ENCODE measurements at places on chromosomes 2 and 18.

- DNase-seq, result no peak
Observed at GRCh38 chr2:29977284-29977683, 55.9 kb upstream of the ALK start.

- no peak for DNase-seq
Observed at GRCh38 chr2:207698301-207698700, 13.1 kb upstream of the CCNYL1 start.

GRCh38 chr2:138707392-138708074, 72.7 kb downstream of the NXPH2 start:
- DNase-seq, result peak; percentile 57

DNA sequence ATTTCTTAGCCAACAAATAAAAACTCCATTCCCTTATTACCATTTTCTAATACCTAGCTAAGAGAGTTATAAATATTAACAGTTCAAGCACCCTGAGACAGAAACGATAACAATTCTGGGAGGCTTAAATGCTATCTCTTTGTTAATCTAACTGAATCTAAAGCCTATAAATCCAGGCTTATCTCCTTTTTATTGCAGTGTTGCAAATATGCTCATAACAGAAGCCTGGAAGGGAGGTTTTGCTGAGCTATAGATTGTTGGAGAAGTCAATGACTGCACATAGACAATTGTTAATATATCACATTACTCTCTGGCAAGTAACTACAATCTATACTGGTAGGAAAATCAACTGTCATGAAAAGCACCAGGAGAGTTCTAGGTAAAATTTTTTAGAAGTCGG, 30.2 kb downstream of the ATF2 start:
- DNase-seq, result no peak

GRCh38 chr2:198098386-198098785, 294.0 kb downstream of the PLCL1 start:
- no peak for DNase-seq

DNA sequence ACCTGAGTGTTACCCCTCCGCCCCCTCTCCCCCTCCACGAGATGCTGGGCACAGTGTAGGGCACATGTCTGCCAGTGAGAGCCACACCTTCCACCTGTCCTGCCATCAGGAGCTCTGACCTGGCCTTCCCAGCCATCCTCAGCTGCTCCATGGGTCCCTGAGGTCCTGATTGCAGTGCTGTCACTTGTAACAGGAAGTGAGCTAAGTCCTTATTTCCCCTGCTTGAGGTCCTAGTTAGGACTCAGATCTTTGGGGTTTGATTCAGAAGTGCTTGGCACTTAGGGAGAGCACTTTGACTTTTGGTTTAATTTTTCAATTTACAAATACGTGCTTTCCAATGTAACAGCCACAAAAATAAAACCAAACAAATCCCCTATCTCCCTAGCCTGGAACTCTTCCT, 125.5 kb downstream of the WDSUB1 start:
- DNase-seq, result no peak

GRCh38 chr18:72107647-72108383, 436.3 kb downstream of the CBLN2 start:
- no peak for DNase-seq

DNA sequence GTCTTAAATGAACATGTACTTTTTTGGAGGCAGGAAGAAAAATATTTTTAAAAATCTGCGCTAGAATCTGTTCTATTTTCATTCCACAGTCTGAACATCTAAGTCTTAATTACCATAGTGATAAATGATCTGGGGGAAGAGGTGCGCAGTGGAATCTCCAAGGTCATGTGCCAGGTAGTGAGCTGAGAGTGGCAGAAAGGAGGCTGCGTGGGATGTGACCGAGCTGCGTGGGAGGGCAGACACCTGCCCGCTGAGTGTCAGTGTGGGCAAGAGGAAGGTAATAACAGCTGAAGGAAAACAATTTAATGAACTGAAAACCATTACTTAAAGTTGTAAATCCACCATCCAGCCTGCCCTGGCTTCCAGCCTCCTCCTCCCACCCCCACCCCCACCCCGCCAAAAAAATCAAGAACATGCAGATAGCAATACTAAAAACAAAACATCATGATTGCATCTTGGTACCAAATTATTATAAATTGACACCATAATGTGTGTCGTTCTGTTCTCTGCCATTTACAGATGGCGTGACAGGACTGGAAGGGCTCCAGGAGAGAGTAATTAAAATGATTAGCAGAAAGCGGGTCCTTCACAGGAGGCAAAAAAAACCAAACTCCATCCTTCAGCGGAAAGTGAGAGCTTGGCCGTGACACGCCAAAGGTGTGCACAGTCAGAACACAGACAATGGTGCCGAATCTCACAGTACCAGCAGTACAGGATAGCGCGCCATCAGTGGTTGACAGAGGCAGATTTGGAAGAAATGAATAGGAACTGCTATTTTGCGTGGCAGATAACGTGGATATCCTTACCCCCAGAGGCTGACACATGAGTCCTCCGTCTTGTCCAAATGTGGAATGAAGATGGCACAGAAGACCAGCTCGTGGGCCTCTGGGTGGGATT, 11.4 kb upstream of the DTNB start:
- DNase-seq, result no peak

GRCh38 chr2:69225933-69226332, 161.1 kb downstream of the GFPT1 start:
- no peak for DNase-seq

DNA sequence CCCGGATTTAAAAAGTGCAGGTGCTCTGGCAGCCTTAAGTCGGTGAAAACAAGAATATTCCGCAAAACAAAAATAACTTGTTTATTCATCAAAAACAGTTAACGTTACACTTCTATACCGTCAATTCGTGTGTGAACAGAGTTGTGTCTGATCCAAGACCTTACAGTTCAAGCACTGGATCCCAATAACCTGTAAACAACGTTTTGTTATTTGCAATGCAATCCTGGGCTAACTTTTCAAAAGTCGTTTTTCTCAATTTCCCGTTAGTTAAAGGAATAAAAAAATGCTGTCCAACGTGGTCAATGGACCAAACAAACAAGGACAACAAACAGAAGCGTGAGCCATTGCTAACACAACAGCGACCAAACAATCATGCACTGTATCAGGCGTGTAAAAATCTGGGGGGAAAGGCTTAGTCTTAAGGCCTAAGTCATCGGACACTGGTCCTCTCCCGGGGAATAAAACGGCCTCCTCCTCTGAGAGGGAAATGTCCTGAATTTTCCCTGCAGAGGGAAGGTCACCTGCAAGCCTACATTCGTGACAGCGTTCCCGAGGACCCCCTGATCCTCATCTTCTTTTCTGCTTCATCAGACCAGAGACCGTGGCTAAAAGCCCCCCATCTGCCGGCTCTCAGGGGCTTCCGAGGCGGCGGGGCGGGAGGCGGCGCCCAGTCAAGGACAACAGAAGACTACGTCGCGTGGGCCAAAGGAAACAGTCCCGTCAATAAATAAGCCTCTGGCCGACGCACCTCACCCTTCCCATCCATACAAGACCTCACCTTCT, 490 bp downstream of the NDUFS1 start:
- no peak for DNase-seq

GRCh38 chr18:32326450-32327308, 136.8 kb downstream of the MEP1B start:
- no peak for DNase-seq

DNA sequence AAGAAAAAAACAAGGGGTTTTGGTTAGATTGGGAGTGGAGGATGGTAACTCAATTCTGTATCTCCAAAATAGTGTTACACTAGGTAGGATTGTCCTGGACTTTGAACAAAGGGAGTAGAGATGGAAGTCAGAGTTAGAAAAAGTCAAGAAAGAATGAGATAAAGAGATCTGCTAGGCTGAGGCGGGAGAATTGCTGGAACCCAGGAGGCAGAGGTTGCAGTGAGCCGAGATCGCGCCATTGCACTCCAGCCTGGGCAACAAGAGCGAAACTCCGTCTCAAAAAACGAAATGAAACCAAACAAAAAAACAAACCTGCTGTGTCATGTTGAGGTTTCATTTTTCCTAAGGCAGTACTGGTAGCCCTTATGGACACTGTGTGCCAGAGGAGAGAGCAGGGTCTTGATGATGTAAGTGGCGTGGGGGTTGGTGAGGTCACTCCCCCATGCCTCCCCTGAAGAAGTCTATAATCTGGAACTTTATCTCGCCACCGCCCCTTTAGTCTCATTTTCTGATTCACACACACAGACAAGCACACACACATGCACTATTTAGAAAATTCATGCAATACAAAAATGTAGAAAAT, 10.5 kb downstream of the DRC1 start:
- peak; percentile 6 for DNase-seq

- no peak for DNase-seq
Observed at GRCh38 chr18:30135938-30136337, 906.6 kb downstream of the DSC3 start.

GRCh38 chr18:48036641-48037421, 106.4 kb upstream of the SMAD2 start:
- DNase-seq, result no peak

- no peak for DNase-seq
Observed at GRCh38 chr2:30268296-30268871, 37.0 kb downstream of the LBH start.

DNA sequence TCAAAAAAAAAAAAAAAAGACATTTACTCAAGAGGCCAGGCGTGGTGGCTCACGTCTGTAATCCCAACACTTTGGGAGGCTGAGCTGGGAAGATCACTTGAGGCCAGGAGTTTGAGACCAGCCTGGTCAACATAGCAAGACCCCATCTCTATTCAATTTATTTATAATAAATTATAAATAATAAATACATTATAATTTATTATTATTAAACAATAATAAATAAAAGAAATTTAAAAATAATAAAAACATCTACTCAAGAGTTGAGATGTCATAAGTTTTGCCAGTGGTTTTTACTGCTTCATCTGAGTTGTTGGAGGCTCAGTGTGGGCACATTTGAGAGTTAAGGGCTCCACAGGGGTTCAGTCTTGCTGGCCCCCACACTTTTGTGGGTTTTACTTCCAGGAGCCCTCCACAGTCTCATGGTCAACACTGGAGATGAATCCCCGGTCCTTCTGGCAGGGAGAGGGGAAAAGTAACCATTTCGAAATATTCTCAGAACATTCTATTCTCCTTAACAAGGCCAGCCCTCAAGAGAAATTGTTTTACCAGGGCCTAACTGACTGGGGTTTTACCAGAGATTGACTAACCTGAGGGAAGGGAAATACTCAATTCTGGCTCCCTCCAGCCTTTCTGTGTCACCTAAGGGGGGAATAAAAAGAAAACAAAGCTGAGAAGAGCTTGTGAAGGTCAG, 51.6 kb upstream of the NCOA1 start:
- no peak for DNase-seq

DNA sequence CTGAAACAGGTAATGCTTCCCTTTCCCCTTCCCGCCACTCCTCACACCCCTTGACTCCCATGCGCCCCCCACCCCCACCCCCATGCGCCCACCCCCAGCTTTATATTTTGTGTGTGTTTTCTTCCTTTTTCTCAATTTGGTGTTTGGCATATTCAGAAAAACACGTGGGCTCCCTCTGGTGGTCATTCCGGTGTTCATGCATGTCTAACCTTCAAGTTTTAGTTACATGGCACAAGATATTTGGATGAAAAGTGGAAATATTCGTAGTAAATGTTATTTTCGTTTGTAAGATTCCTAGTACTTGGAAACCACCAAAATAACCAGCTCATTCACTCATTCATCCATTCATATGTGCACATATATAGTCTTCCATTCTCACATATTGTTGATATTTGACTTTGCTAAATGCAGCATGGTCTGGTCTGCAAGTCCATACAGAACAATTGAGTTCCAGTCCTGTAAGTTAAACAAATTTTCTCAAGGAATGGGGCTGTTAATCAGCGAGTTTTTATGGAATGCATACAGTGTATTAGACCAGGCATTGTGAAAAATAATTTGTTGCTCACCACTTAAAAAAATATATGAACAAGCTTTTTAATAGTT, 143.6 kb upstream of the MAP3K20 start:
- DNase-seq, result peak; percentile 40

DNA sequence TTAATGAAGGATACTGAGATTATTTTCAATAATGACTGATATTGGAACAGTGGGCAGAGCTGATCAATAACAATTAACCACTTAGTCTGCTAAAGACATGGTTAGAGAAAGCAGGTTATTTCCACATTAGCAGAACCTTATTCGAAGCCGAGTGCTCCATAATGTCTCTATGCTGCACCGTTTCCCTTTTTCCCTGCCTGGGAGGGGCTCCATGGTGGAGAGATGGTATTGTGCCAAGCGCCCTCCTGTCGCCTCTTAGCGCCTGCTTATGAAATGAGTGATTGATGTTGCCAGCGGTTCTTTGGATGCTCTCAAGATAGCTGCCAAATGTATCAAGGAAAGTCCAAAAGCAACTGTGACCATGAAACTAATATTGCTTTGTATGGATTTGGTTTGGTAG, 34.6 kb upstream of the INSIG2 start:
- DNase-seq, result no peak

DNA sequence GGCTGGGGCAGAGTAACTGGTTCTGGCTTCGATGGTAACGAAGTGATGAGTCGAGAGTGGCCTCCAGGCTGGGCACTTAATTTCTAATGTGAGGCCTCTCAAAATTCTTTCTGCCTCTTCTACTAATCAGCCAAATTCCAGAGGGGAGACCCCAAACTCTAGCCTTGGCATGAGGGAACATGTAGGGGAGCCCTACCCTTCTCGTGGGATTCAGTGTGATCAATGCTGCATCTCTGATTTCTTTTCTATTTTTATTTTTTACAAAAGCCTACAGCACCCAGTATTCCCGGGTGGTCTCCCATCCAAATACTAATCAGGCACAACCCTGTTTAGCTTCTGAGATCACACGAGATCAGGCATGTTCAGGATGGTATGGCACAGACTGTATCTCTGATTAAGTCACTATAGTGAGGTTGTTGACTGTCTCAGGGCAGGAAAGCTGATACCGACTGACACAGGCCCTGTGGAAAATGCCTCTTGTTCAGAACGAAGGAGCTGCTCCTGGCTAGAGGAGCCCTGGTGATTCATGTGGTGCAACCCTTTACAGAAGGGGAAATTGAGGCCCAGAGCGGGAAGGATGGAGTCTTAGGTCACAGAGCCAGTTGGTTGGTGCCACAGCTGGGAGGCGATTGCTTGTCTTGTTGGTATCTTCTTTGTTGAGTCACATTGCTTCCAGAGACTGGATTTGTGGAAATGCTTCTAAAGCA, 126.3 kb upstream of the HS6ST1 start:
- DNase-seq, result no peak

DNA sequence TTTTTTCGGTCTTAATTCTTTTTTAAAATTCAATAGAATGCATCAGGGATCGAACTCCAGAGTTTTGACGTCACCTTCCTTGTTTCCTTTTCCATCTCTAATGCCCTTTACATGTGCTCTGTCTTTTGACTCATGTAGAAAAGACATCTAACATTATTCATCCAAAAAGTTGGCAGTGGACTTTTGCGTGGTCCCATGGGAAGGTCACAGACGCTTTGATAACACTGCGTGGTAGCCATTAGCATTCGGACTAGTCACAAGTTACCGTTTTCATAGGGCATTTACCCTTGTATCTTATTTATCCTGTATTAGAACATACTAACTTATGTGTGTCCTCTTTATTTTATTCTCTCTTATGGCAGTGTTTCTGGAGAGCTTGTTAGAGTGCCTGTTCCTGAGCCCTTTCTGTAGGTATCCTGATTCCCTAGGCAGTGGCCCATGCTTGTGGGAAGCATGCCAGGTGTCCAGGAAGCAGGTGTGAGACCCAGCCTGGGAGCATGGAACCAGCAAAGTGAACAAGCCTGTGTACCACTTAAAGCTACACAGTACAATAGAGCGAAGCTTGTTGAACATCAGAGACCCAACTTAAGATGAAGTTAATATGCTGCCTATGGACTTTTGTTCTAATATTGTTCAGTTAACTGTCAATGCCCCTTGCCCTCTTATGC, 73.6 kb upstream of the RBM44 start:
- no peak for DNase-seq

GRCh38 chr18:48735080-48735676, 196.3 kb downstream of the CTIF start:
- DNase-seq, result peak; percentile 44

All from NCI-H226 (cell line).